ENCODE measurements at places on chromosomes 5 and 9.

DNA sequence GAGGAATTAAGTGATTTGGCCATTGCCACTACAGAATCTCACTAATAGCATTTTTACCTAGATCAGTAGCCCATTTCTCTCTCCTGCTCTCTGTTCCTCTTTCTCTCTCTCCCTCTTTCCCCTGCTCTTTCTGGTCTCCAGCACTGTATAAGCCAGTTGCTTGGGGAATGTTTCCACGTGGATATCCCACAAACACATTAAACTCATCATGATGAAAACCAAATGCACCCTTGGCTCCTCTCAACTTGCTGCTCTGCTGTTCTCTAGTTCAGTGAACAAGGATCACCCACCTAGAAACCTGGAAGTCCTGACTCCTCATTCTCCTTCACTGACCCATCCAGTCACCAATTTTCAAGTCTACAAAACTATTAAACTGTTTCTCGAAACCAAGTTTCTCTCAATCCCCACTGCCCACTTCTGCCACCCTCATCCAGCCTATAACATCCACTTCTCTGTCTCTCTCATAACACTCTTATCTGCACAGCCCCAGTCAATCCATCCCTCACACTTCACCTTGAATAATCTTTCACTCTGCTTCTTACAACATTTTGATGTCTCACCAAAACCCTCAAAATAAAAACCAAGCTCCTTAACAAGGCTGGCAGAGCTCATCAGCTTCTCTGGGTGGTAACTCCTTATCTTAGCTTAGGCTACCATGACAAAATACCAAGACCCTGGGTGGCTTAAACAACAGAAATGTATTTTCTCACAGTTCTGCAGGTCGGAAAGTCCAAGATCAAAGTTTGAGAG is 79.3 kb downstream of the ARL15 start:
- DNase-seq = no peak

DNA sequence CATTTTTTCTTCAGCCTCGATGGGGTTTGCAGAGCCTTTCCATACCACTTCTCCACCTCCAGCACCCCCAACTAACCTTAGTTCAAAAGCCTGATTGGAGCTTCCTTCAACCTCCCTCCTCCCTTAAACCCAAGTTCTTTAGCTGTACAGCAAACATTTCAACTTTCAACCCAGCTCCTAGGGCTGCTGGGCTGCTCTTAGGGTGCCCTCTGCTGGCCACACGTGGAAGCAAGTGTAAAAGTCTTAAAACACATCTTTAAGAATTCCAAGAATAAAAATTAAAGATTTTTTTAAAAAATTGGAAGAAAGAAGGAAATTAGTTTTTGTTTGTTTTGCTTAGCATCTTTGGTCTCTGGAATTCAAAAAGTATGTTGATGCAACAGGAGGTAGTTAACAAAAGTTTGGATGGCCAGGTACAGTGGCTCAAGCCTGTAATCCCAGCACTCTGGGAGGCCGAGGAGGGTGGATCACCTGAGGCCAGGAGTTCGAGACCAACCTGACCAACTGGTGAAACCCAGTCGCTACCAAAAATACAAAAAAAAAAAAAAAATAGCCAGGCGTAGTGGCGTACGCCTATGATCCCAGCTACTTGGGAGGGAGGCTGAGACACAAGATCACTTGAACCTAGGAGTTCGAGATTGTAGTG is 15.5 kb upstream of the HSD17B3 start:
- peak; percentile 24 for DNase-seq

DNA sequence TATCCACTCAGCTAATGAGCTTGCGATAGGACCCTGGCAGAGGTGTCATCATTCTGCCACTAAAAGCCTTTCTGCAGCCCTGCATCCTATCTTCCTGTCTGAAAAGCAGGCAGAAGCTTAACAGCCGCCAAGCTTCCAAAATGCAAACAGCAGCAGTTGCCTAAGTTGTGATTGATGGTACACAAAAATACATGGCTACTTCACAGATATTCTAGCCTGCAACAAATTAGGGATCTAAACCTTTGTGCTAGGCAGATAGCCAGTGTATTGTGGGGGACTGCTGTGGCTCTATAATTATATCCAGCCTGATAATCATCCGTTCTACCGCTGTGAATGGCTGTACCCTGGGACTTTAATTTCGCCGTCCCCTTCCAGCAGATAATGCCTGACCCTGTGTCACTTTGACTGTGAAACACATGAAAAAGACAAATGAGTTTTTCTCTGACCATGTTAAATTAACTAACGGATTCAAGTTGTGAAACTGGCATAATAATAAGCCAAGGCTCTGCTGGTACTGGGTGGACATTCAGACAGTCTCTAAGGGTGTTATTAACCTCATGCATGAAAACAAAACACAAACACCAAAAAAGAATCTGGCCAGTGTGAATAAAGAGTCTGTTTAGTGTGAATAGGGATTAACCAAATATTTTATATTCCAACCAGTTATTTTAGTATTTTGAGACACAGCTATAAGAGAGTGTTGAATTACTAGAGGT is 45.9 kb downstream of the SEMA6A start:
- no peak for DNase-seq

DNA sequence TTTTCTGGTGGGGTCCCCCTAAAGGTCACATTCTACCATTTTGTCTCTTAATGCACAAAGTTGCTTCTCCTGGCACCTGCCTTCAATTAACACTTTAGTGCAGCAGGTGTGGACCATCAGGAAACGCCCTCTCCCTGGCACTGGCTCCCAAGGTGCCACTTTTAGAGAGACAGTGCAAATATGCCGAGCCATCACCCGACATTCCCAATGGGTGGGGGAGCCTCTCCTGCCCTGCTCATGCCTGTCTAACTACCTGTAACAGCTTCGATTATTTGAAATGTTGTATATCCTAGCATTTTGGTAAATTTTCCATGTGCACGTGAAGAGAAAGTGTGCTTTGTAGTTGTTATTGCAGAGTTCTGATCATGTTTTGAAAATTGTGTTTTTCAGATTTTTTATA is 13.2 kb upstream of the LRRC14B start:
- DNase-seq = no peak

DNA sequence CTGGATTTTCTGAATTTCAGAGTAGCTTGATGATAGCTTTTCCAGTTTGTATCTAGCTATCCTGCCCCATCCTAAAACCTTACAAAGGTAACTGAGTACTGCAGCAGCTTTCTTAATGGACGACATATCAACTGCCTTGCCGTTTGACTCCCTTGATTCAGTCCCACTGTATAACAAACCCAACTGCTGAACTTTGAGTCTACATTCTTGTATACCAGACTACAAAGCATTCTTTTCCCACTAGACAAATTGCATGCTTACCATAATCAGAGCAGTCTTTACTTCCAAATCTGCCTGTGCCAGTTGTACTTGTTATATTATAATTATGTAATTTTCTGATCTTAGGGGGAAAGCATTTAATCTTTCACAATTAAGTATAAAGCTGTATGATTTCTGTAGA is 47.3 kb downstream of the ANKRD31 start:
- DNase-seq = no peak

GRCh38 chr9:114114364-114114763 is 15.3 kb upstream of the KIF12 start:
- no peak for DNase-seq

DNA sequence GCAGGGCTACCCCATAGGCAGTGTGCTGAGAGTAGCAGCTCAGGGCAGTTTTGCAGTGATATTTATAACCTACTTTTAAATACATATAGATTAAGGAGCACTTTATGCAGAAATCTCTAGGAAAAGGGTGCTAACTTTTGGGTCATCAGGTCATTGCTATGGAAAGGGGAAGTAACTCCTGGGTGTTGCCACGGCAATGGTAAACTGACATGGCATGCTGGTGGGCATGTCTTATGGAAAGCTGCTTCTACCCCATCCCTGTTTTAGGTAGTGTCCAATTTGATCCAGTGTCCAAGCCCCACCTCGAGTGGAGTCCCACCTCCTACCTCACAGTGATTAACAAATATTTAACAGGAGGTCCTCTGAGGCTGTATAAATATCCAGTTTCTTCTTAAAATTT is 56.8 kb upstream of the XPA start:
- DNase-seq = no peak

- no peak for DNase-seq
These were observed 128.9 kb downstream of the LRRC70 start for GRCh38 chr5:62707563-62707962.
